Activated naive CD4-positive, alpha-beta T cell treated with anti-CD3 and anti-CD28 coated beads for 36 hours (primary cell): ENCODE measurements at places on chromosomes 5 and 9.

GRCh38 chr9:27664121-27664779, 91.0 kb upstream of the C9orf72 start:
- DNase-seq: no peak

DNA sequence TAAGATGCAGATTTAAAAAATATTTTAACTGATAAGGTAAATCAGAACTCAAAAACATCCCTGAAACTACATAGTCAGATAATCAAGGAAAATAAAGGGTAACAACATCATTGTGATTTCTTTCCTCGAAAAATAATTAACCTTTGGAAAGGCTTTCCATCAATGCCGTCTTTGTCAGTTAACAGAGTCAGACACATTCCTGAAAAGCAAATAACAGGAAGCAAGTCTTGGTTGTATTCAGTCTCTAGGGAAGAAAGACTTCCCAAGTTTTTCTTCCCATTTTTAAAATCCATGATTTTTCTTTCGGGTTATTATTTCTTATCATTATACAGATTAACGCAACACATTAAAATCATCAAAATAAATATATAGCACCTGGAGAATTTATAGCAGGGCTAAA, 256.4 kb upstream of the CDH6 start:
- no peak for DNase-seq

GRCh38 chr5:55991768-55992486, 2.8 kb downstream of the IL6ST start:
- DNase-seq: no peak

- DNase-seq: no peak
Measured at GRCh38 chr5:89972901-89973300, 436.7 kb downstream of the CETN3 start.

DNA sequence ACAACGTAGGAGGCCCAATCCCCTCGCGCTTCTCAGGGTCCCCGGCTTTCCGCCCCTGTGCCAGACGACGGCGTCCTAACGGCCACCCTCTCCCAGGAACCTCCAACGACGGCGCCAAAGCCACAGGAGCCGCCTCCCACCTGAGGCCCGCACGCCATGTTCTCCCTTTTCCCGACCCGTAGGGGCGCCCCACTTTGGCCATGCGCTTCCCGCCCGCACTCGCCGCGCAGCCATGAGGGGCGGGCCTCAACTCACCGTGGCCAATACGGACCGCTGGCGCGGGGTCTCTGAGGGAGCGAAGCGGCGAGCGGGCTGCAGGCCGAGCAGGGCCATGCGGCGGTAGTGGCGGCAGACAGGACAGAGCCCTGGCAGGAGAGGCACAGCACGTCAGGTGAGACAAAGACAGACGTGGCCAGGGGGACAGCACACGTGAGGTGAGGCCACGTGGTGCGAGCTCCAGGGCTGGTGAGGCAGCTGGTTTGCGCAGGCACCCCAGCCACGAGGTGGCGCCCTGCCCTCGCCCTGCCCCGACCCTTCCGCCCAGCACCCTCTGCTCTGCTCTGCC, 1005.5 kb upstream of the PTPRD start:
- DNase-seq: no peak

DNA sequence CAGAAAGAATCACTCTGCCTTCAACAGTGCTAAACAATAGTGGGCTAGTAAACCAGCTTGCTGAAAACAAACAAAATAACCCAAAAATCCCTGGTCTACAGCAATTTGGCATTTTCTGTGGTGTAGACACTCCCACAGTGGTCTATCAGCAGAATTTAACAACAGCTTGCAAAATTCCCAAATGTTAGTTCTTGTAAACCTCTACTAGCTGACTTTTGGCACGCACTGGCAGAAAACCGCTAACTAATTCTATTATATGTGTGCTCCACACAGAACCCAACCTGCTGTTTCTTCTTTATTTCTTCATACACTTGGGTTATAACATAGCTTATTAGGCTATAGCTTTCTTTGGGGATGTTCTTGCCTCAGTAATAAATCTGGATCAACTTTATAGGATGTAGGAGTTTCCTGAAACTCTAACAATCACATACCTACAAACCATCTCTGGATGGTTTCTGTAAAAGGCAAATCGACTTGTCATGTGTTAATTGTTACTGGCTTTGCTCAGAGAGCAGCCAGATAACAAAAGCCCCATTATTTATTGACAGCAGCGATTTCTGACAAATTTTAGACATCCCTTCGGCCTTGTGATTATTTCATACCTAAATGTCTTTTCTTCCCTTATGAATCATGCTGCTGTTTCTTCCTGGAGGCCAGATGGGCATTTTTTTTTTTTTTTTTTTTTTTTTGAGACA, 82.7 kb upstream of the NAA35 start:
- DNase-seq: no peak

DNA sequence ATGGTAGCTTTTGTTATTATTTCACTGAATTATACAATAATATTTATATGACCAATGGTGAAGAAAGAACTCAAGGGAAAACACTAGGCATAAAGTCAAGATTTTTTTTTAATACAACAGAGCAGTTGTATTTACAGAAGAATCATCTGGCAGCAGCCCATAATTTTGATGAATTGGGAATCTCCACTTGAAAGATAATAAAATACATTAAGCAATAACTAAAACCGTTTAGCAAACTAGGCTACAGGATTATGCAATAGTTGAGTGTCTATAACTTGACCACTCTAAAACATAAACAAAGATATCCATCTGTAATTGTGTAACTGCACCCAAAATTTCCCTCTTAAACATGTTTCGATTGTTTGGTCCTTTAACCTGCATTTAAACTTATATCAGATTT, 80.8 kb downstream of the SNCAIP start:
- no peak for DNase-seq

GRCh38 chr9:83027153-83027891, 35.6 kb downstream of the RASEF start:
- no peak for DNase-seq

GRCh38 chr5:75034137-75034739, 18.1 kb downstream of the GCNT4 start:
- DNase-seq: peak; percentile 69

DNA sequence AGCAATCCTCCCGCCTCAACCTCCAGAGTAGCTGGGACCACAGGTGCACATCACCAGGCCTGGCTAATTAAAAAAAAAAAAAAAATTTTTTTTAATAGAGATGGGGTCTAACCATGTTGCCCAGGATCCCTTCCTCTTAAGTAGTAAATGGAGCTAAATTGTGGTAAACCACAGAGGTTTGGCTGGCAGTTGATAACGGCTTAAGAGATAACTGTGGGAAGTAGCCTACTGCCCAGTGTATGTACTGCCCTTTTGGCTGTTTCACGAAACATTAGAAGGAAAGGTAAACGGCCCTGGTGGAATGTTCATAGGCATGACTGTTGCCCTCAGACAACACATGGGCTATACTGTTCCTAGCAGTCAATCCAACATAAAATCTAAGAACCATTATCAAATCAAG, 44.4 kb downstream of the HMGCR start:
- no peak for DNase-seq

DNA sequence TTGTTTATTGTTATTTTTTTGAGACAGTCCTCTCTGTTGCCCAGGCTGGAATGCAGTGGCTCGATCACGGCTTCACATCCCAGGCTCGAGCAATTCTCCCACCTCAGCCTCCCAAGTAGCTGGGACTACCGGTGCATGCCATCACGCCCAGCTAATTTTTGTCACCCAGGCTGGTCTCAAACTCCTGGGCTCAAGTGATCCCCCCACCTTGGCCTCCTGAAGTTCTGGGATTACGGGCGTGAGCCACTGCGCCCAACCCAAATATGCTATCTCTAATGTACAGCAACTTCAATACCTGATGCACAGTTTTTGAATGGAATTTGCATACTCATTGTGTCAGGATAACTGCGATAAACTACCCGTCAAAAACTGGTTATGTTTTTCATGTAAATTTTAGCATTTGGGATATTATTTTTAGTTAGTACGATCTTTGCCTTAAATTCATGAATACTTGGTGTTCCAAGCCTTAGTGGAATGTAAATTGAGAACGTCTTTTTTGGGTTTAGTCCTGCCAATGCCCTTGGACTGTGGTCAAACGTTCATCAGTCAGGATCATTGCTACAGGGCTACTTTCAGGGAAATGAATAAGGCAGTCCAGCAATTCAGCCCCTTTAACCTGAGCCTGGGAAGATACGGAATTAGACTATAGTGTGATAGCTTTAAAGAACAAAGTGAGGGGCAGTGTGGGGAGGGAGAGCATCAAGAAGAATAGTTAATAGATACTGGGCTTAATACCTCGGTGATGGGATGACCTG, 4.4 kb downstream of the UGCG start:
- no peak for DNase-seq

GRCh38 chr5:159878988-159879471, 37.3 kb upstream of the ADRA1B start:
- DNase-seq: no peak

DNA sequence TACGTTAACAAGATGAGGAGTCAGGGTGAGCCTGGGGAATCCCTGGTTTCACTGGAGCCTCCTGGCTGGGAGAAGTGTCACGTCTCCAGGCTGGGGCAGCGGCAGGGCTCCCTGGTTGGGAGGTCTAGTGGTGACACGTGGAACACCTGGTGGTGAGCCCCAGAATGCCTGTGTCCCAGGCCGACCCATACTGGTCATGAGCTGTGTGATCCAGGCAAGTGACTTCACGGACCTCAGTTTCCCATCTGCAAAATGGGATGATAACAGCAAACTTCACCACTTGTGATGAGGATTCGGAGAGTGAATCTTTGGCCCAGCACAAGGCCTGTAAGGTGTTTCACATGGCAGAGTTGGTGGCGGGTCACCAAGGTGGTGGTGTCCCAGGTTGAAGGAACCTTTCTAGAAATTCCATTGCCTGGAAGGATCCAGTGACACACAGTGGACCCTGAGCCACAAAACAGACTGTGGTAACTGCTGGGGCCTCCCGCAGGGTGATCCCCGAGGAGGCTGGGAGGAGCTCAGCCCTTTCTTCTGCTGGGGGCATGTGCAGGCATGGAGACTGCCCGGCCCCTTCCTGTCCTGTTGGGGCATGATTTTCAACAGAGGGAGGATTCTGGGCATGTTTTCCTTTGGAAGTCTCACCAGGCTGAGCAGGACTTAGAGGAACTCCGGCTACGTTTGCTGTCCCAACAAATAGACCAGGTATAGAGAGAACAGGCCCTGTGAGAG, 153.9 kb upstream of the IER5L start:
- DNase-seq: no peak

DNA sequence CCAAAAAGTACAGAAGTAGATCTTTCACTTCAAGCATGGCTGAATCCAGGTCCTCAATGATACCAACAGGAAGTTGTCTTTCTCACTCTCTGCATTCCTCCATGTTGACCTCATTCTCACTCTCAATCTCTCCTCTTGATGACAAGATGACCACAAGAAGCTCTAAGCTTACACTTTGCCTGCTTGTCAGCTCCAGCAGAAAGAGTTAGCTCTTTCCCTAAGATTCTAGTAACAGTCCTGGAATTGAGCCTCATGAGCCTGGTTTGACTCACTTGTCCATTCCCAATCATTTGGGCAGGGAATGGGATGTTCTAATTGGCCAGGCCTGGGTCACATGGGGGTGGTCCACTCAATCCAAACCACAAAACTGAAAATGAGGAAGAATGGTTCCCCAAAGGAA, 3.3 kb upstream of the CLTA start:
- DNase-seq: no peak

- DNase-seq: no peak
Measured at GRCh38 chr5:3022665-3023064, 271.2 kb upstream of the IRX2 start.

DNA sequence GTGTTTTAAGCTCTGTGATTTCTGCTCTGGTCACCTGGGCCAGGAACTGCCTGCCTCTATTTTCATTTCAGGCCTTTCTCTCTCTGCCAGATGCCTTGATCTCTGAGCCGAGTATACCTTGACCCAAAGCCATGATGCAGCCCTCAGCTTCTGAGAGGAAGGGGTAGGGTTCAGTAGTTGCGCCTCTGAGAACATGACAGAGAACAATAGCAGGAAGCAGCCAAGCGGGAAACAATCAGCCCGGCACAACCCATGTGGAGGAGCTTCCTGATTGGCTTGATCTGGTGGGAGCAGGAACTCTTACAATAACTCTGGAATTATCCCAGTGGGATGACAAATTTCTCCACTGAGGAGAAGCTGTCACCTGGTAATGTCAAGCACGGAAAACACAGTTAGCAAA, 127.4 kb downstream of the PALM2AKAP2 start:
- no peak for DNase-seq

- DNase-seq: no peak
Measured at GRCh38 chr9:85730916-85731630, 10.7 kb downstream of the AGTPBP1 start.

GRCh38 chr5:123512611-123513461, 859 bp downstream of the CSNK1G3 start:
- peak; percentile 53 for DNase-seq

DNA sequence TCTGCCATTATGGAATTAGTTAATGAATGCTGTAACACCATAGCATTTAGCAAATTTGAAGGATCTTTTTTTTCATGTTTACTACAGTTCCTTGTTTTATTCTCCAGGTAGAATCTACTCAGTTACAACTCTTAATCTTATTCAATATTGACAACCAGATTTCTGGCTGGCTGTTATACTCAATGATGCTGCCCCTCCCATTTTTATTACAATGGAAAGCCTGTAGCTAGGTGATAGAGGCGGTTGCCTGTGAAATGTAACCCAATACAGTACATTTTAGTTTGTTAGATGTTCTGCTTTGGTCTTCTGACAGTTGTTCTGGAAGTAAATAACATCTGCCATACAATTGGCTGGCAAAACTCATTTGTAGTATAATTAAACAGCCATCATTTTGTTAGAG, 294.2 kb downstream of the DMRTA1 start:
- no peak for DNase-seq

DNA sequence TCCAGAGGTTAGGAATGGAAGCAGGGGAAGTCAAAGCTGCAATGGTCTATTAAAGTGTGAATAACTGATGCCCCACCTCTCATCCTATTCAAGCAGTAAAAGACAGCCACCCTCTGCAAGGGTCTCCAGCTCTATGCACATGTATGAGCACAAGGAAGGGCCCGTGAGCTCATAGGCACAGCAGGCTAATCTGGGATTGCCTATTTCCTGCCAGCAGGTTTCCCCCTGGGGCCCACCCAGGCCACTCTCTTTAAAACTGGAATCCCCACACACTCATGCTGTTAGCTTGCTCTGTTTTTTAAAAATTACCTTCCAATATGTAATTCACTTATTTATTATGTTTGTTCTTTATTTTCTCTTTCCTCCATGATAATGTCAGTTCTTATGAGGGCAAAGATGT, 48.7 kb upstream of the ZNF366 start:
- no peak for DNase-seq

DNA sequence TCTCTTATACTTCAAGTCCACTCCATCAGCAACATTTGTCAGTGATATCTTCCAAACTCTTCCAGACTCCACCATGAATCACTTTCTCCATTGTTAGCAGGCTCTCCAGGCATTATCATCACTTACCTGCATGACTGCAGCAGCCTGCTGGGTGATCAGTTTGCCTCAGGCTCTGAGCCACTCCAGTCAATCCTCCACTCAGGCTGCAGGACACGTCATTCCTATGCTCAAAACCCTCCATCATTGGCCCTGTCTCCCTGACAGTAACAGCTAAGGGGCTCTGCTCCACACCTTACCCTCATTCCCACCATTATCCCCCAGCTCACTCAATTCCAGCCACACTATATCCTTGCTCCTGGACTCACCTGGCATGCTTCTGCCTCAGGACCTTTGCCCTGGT, 10.7 kb downstream of the DIRAS2 start:
- DNase-seq: no peak

- DNase-seq: no peak
Measured at GRCh38 chr5:131644822-131645221, 9.8 kb upstream of the RAPGEF6 start.

GRCh38 chr5:35115920-35116319, 68.2 kb upstream of the AGXT2 start:
- DNase-seq: no peak

- no peak for DNase-seq
Measured at GRCh38 chr5:179568721-179569120, 18.4 kb downstream of the RUFY1 start.

- DNase-seq: no peak
Measured at GRCh38 chr5:178606269-178606668, 16.1 kb upstream of the COL23A1 start.
